Epithelial cell of esophagus (primary cell): ENCODE measurements at places on chromosomes 12 and 14.

DNA sequence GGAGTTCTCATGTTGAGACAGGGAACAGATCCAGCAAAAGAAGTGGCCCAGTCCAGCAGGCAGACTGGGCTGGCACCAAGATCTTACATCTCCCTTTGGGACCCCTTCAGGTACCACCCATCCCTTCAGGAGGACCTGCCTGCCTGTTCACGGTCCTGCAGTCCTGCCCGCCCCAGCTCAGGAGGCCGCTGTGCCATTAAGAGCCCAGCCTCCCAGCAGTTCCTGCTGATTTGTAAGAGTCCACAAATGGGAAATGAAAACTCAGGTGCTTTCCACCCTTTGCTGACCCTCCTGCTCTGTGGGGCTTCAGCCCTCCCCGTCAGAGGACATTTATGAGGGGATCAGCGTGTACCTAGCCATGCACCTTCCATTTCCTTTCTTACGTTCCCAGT is 39.5 kb downstream of the C14orf132 start:
- no peak for DNase-seq

DNA sequence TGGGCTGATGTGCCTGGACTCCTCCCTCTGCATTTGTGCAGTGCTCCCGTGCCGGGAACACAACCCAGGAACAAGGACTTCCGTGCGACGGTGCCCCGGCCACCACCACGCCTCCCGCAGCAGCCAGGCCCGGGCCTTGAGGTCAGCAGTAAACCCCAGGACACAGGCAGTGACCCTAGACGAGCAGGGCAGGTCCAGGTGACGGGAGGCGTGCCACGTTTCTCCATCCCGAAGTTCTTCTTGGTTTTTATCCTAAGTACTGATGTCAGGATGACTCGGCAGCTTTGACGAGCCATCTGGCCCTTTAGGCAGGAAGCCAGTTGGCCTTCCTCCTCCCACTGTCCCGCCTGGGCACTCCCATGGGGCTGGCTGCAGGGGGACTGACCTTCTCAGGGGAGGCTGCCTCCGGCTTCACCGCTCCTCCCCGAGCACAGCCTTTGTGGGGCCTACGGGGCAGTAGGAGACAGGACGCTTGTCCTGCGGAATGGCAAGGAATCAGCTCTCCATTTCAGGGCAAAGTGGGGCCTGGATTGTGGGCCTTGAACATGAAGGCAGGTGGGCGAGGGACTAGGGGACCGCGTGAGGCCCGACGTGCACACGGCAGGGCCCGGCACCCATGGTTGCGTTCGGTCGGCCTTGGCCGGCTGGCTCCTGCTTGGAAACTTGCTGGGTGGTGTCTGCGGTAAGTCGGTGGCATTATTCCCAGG is 94.1 kb downstream of the FBXL14 start:
- no peak for DNase-seq

GRCh38 chr14:72619881-72620280 is 274.0 kb downstream of the DPF3 start:
- no peak for DNase-seq

DNA sequence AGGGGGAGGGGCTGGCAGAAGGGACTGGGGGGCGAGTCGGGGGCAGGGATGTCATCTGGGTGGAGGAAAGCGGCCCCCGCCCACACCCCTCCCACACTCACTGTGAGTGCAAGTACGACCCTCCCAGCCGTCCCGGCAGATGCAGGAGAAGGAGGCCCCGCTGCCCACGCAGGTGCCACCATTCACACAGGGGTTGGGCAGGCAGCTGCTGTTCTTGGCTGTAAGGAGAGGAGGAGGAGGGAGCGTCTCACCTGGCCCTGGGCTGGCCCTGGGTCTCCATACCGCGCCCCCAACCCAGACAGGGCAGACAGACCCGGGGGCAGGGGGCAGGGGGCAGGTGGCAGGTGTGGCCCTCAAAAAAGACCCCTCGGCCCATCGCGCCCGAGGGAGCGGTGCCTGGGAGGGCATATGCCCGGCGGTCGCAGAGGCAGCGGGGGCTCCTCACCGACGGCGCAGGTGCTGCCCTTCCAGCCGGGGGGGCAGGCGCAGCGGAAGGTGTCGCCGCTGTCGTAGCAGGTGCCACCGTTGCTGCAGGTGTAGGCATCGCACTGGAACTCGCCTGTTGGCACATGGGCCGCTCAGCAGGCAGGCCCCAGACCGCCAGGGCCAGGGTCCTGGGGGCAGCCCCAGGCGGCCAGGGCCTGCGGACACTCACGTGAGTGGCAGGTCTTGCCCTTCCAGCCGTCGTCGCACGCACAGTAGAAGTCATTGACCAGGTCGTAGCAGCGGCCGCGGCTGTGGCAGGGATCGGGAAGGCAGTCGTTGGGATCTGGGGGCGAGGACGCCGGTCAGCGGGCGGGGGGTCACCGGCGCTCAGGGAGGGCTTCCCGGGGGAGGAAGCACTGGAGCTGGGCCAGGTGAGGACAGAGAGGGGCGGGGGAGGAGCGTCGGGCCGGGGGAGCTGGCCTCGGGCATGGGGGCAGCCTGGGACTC is 20.6 kb downstream of the JAG2 start:
- no peak for DNase-seq

DNA sequence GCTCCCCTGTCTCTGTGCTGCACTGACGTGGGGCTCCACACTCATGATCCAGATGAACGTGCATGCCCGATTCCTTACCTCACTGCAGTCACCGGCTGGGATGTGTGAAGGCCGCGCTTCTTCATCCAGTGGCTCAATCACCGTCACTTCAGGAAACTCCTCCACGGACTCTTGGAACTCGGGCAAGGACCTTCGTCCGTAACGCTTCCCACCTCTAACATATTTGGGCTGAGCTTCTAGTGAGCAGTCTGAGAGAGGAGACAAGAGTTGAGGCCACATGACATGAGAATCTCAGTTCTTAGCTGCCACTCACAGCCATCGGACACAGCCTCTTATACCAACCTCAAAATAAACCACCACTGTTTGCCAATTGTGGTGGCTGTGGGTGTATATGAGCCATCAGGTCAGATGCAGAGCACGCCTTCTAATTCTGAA is 38.3 kb downstream of the NIN start:
- no peak for DNase-seq

GRCh38 chr14:72510566-72510965 is 383.3 kb downstream of the DPF3 start:
- DNase-seq: no peak

DNA sequence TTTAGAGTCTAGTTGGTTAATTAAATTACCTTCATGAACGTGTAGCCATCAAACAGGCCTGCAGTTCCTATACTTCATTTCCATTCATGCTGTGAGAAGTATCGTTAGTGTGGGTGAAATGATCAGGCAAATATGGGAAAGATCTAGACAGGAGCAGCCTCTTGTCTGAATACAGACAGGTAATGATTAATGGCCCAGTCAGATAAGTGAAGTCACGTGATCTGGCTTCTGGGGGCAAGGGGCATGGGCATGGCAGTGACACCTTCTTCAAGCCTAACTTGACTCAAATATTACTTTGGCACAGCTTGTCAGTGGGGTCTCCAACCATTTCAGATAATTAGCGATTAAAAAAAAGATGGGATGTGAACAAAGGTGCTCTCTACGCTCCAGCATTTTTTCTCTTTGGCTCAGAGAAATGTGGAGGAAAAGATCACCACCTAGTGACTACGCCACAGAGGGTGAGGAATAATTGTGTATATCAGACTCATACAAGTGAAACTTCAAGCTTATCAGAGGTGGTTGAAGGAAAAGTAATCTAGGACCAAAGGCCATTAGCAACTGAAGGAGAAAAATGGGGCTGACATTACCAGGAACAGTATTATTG is 17.8 kb downstream of the GUCY2C start:
- no peak for DNase-seq

DNA sequence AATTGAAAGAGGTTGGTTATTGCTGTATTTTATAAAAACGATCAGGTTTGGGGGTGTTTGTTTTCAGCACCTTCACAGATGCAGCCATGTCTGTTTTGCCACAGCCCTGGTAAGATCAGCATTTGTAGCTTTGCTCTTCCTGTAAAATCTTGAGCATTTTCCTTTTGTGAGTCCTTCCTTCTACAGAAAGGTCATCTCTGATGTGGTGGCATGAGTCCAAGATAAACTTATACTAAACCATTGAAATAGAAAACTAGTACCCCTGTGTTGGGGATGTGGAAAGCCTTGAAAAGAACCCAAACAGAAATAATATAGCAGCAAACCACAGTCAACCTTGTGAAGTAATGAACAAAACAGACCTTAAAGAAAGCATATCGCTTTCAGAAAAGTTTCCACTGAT is 85.5 kb downstream of the TGFB3 start:
- no peak for DNase-seq

DNA sequence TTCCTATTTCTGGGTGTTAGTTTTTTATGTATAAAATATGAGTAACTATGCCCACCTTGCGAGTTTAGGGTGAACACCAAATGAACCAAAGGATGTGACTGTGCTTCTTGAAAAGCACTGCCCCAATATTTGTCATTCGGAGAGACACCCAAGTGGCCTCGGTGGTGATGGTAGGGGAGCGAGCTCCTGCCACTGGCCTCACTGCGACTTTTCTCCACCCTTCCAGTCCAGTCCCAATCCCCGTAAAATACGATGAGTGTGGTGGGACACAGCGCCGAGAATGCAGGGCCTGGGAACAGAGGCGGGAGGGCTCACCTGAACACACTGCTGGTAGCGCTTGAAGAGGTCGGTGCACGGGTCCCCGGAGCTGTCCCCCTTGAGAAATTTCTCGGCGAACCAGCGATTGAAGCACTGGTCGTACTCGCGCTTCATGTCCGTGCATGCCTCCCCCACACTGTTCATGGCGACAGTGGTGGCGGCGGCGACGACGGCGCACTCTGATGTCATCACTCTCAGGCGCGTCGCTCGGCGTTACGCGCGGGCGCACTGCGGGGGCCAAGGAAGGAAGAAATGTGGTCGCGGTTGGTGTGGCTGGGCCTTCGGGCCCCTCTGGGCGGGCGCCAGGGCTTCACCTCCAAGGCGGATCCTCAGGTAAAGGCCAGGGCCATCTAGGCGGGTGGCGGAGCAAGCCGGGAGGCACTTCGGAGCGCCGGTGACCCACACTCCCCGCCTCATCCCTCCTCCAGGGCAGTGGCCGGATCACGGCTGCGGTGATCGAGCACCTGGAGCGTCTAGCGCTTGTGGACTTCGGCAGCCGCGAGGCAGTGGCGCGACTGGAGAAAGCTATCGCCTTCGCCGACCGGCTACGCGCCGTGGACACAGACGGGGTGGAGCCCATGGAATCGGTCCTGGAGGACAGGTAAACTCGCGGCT is at the start of the genes GATC and TRIAP1:
Gene GATC, plus strand, starts transcription at position 534 of the 933 bp plus-strand sequence. Its CDS starts 37 bp downstream, at position 571.
Gene TRIAP1, minus strand, starts transcription at position 474 of the 933 bp plus-strand sequence. Its CDS starts 12 bp downstream, at position 462.
- peak; percentile 90 for DNase-seq

- DNase-seq: peak; percentile 45
Measured at GRCh38 chr12:96456265-96456974, 33.0 kb upstream of the CFAP54 start.

GRCh38 chr12:93696462-93696861 is 19.3 kb downstream of the CRADD start:
- no peak for DNase-seq

DNA sequence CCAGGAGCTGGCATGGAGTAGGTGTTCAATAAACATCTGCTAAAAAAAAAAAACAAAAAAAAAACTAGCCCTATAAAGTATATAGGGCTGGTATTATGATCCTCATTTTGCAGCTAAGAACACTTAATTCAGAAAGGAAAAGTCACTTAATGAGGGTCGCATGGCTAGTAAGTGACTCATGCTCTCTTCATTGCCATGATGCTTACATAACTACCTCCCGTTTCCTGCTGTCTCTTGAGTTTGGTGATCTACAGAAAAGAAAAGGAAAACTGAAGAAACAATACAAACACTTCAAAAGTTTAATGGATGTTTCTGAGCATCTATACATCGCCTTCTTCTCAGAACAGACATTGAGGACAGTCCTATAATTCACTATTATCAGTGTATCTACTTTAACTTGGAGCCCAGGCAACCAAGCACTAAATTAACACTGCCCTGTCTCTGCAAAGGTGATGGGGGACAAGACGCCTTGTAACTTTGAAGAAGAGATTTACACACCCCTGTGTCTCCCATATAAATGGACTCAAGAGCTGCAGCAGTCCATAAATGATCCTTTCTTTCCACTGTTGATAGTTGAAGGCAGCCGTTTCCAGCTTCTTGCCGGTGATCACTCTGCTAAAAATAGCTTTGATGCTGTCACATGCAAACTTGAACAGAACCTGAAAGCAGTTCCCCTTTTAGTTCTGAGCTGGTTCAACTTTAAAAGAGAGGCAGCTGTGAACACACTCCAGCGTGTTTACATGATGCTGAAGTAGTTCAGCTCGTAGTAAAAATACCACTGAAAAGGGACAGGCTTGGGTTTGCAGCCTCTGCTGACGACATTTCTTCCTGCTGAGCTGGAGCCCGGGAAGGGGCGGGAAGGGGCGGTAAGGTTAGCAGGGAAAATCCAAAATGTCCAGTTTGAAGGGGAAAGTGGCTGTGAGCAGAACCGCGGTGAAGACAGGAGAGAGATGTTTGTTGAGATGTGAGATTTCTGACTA is 113.3 kb downstream of the FOXN3 start:
- peak; percentile 50 for DNase-seq

- peak; percentile 51 for DNase-seq
Measured at GRCh38 chr14:31205681-31206535, 1.7 kb downstream of the HECTD1 start.

DNA sequence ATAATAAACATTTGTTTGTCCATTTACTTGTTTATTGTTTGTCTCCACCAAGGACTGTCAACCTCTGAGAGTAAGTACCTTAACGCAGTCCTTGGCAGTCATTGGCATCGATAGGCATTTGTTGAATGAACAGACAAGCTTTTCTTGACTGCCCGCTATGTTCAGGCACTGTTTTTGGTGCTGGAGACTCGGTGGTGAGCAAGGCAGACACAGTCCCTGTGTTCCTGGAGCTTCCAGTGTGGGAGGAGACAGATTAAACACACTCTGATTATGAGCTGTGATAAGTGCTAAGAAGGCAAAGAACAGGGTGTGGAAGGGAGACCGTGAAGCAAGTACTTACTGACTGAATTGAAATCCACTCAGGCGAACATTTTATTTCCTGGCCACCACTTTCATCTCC is 1.2 kb downstream of the ATP6V0A2 start:
- peak; percentile 35 for DNase-seq

GRCh38 chr12:49323524-49324097 is 556 bp downstream of the TROAP start:
- no peak for DNase-seq

DNA sequence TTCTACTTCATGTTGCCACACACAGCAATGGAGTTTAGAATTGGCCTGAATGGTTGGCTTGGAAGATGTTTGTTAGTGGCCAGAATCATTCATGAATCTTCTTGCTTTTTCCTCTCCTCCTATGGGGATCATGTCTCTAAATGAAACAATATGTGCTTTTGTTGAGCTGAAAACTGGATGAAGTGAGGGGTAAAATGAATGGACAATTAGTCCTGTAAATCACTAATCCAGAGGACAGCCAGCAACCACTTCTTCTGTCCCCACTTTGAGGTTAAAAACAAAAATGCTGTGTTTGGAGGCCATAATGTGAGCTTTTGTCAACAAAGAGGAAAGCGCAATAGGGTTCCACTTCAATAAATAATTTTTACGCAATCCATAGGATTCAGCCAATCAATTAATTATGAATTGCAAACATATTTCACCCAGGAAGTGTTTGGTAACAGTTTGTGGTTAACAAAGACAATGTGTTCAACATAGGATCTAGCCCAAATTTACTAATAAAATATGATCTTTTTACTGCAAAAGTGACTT is 30.3 kb upstream of the AMIGO2 start:
- no peak for DNase-seq
